ENCODE measurements at places on chromosomes 7 and 10.

GRCh38 chr10:103592186-103593021 lies 98.9 kb downstream of the NEURL1 start:
- no peak for DNase-seq

DNA sequence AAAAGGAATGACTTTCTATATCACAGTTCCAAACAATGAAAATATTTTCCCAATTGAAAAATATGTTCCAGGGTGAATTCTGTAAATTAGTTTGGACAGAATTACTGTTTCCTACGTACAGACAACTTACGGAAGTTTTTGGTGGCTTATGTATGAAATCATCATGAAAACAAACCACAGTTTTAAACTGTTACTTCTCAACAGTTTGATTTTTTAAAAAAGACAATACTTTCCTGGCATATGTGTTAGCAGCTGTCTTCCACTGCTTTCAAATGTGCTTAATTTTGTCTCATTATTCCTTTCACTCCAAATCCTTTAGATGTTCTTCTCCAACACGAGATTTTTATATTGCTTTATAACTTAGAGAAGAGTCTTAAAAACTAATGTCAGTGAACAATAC lies 56.2 kb downstream of the SEMA3A start:
- DNase-seq, result no peak

DNA sequence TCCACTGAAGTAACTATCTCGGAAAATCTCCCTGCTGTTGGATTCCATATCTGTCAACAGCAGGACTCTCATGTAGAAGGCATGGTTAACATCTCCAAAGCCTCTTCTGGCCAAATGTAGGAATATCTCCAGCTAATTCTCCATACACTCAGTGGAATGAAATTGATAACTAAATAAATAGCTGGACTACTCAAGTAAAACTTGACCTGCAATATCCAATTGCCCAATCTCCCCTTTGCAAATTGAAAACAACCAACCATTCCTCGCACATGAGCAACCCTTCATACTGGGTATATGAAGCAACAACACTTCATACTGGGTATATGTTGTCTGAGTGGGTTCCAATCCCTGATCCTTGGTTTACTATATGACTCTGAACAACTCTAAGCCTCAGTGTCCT lies 105.4 kb upstream of the KMT2E start:
- no peak for DNase-seq

GRCh38 chr7:107179326-107180164 lies 10.7 kb downstream of the HBP1 start:
- DNase-seq, result no peak

GRCh38 chr10:519055-519715 lies 170.3 kb downstream of the DIP2C start:
- no peak for DNase-seq
